ENCODE measurements at places on chromosomes 12 and 14. TPM values are rescaled to one million over a fixed set of nuclear protein-coding genes. Genes with fewer than 3 reads are reported as not detected.

DNA sequence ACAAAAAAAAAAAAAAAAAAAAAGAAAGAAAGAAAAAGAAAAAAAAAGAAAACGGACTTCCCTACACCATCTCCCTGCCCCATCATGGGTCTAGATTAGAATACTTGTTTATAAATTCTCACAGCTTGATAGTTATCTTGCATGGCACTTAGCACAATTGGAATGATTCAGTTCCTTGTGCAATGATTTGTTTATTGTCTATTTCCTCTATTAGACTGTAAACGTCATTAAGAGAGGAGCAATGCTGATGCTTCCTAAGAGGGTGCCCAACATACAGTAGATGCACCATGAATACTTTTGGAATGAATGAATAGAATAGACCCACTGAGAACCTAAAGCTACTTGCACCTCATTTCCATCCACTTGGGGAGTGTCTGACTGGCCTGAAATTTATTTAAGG lies 40.8 kb downstream of the PAX9 start:
- no peak overlapping the region for H3K4me3 ChIP-seq
- H3K4me1 ChIP-seq, result peaks cover 4% of the 10 kb centered on the region
- H3K36me3 ChIP-seq, result peaks cover 7% of the 10 kb centered on the region
- no peak overlapping the region for H3K27ac ChIP-seq

DNA sequence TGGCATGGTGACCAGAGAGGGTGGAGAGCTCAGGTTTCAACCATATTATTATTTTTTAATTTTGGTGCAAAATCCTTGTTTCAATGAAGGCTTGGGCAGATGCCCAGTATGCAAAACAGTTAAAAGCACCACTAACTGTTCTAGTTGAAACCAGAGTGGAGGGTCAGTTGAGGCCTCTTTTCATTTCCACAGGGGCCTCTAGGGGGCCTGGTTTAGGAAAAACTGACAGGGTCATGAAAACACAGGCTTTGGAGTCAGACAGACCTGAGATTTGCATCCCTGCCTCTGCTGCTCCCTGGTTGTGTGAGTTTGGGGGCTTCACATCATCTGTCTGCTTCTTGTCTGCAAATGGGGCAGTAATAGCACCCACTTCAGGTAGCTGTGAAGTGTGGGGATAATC lies 3.3 kb upstream of the RPH3A start:
- H3K27ac ChIP-seq, result no peak overlapping the region
- H3K4me1 ChIP-seq, result peaks cover 4% of the 10 kb centered on the region
- H3K27me3 ChIP-seq, result peaks cover 72% of the 10 kb centered on the region
- no peak for DNase-seq
- H3K36me3 ChIP-seq, result no peaks in the 10 kb centered on the region
- H3K4me3 ChIP-seq, result no peak overlapping the region

- H3K4me1 ChIP-seq, result no peaks in the 10 kb centered on the region
Measured at GRCh38 chr12:99752740-99753139, 105.2 kb downstream of the GARIN6 start.

- no peaks in the 10 kb centered on the region for H3K4me1 ChIP-seq
- no peak for DNase-seq
- peaks cover 2% of the 10 kb centered on the region for H3K36me3 ChIP-seq
- H3K27me3 ChIP-seq, result no peaks in the 10 kb centered on the region
Measured at GRCh38 chr12:76848132-76848531, 30.7 kb downstream of the CSRP2 start.

DNA sequence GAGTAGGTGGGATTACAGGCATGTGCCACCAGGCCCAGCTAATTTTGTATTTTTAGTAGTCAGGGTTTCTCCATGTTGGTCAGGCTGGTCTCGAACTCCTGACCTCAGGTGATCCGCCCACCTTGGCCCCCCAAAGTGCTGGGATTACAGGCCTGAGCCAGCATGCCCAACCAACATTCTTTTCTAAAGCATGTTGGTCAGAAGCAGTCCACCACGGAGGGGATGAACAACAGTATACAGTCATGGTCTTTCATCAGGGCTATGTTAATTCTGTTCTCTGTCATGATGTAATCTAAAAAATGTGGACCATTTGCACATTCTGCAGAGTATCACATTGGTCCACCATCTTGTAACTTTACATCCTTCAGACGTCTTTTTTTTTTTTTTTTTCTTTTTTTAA lies 3.6 kb downstream of the MRPL51 start:
- H3K4me1 ChIP-seq, result peaks cover 17% of the 10 kb centered on the region
- H3K27ac ChIP-seq, result no peak overlapping the region
- no peaks in the 10 kb centered on the region for H3K27me3 ChIP-seq
- no peak overlapping the region for H3K4me3 ChIP-seq

DNA sequence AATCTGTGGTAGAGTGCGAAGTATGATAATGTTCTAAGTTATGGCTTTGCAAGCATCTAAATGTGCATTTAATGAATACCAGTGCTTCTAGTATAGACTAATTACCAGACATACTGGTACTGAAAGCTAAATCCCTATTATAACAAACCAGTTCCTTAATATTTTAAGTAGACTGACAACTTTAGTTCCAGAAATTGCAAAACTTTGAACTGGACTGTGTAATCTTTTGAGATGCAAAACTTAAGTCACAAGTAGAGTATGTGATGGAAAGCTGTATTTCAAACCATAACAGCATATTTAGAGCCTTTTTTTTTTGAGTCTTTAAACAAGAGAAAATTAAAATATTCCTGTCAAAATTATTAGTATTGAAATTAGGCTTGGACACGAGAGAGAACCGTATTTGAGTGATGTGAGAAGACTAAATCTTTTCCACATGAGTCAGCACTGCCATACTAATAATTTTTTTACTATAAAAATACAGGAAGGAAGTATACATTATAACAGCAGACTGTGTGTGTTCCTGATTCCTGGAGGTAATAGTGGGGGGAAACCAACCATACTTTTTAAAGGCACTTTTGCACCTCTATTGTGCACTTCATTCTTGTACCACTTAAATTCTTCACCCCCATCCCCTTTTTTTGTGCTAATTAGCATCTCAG lies 45.5 kb downstream of the PPM1A start:
- peaks cover 11% of the 10 kb centered on the region for H3K36me3 ChIP-seq
- no peak overlapping the region for H3K27ac ChIP-seq
- DNase-seq, result no peak
- no peak overlapping the region for H3K4me3 ChIP-seq
- H3K4me1 ChIP-seq, result no peaks in the 10 kb centered on the region

GRCh38 chr14:41662780-41663472 lies 56.2 kb downstream of the LRFN5 start:
- no peak for DNase-seq
- no peaks in the 10 kb centered on the region for H3K27me3 ChIP-seq
- no peak overlapping the region for H3K4me3 ChIP-seq

DNA sequence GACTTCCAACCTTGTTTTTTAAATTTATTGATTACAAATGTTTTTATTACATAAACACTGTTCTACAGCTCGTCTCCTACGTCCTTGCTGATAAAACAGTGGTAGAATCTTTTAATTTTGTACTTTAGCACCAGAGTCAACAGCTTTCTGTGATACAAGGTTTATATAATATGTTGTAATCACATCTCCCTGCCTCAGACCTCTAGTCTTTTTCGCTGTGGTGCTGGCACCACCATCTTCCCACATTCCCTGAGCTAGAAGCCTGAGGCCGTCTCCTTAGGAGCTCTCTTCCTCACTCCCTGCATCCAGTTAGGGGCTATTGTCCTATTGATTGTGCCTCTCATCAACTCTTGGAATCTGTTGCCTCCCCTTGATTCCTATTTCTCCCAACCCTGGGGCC lies 17.1 kb downstream of the MTHFD1 start:
- no peak overlapping the region for H3K27ac ChIP-seq
- peaks cover 9% of the 10 kb centered on the region for H3K36me3 ChIP-seq
- H3K27me3 ChIP-seq, result no peaks in the 10 kb centered on the region
- no peak for DNase-seq
- no peak overlapping the region for H3K4me3 ChIP-seq

DNA sequence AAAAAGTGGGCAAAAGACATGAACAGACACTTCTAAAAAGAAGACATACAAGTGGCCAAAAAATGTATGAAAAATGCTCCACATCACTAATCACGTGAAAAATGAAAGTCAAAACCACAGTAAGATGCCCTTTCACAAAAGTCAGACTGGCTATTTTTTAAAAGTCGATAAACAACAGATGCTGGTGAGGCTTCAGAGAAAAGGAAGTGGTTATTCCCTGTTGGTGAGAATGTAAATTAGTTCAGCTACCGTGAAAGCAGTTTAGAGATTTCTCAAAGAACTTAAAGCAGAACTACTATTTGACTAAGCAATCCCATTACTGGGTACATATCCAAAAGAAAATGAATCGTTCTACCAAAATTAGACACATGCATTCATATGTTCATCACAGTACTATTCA lies 237.0 kb downstream of the KIF21A start:
- H3K36me3 ChIP-seq, result no peaks in the 10 kb centered on the region
- DNase-seq, result no peak
- no peaks in the 10 kb centered on the region for H3K4me1 ChIP-seq
- no peak overlapping the region for H3K27ac ChIP-seq

DNA sequence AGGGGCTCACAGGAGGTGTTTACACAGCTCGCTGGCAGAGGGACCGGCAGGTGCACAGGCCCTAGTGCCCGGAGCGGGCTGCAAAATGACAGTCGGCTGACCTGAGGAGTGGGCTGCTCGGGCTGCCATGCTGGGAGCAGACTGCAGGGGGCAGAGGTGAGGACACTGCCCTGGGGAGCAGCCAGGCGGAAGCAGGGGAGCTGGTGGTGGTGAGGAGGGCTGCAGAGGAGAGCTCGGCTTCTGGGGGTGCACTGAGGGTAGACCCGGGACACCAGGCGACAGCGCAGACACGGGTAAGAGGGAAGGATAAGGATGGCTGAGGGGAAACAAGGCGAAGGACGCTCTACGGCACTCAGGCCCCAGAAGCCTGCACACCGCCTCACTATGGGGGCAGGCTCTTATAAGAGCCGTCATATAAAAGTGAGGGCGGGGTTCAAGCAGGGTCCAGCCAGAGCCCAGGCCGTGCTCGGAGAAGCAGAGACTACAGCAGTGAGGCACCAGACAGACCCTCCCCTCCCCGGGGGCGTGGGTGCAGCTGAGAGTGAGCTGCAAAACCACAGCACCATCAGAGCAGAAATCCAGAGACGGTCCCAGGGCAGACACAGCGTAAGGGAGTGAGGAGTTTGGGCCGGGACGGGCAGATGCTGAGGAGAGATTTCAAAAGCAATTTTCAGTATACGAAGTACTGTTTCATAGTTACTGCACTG lies 62.5 kb downstream of the CCDC88C start:
- peak overlapping the region; percentile 20 for H3K27ac ChIP-seq
- peaks cover 65% of the 10 kb centered on the region for H3K4me1 ChIP-seq
- peak; percentile 40 for DNase-seq
- H3K36me3 ChIP-seq, result no peaks in the 10 kb centered on the region
- H3K27me3 ChIP-seq, result no peaks in the 10 kb centered on the region

ADGRD1 gene
- 0.73 TPM for total RNA-seq

MANSC4 gene
- total RNA-seq, result not detected

POC1B gene
- 15.2 TPM for total RNA-seq

TAS2R7 gene
- total RNA-seq, result 0.21 TPM

NFKBIA gene
- 30.3 TPM for total RNA-seq

GLT1D1 gene
- 8.6 TPM for total RNA-seq
